Colonic mucosa (tissue), 4 donors: ENCODE measurements at places on chromosomes 12 and 14.

DNA sequence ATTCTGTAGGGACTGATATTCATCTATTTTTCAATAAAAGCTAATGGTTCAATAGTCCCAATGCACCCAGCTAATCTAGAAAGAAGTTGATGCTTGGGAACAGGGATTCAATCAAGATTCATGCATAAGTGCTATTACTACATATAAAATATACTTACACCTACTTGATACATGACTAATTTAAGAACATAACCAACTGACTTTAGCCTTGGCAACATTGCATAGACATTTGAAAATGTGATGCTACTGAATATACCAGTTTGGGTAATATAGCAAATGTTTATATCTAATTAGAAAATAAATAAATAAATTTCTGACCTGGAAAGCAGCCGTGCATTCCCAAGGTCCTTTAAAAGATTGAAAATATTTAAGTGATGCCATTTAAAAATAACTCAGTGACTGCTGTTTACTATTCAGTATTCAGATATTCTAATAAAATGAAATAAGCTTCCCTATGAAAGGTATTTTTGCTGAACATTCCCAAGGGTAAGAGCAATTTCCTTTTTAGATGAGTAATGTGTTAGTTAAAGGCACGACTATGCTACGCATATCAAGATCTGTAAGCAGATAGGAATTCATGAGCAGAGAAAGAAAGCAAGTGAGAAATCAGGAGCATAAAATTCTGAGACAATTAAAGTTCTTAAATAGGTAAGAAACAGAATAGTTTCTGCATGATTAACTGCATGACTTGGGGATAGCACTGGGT, 160.6 kb upstream of the SYT1 start:
- DNase-seq = no peak

GRCh38 chr12:118689793-118690192, 291.5 kb upstream of the SRRM4 start:
- no peak for DNase-seq

DNA sequence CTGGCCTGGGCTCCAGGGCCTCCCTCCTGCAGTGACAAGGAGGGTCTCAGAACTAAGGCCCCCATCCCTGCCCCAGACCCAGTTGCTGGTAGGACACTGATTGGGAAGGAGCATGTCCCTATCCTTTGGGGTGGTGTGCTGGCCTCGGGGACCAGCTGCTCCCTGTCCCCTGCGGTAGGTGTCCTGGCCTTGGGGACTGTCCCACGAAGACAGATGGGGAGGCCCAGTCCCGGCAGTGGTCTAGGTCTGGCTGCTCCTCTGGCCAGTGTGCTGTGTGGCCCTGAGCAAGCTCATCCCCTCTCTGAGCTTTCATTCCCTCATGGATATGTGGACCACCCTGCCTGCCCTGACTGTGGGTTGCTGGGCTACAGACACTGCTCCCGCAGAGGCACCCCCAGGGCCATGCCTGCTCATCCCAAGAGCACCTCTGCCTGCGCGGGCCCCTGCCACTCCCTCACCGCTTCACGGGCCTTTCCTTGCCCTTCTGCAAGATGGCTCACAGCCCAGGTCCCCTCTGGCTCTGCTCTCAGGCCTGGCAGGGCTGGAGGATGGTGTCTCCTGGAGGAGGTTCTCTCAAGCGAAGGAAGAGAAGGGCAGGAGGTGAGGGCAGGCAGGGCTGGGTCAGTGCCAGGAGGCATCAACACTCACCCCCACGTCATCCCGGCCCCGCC, 12.5 kb downstream of the AHNAK2 start:
- DNase-seq = no peak

DNA sequence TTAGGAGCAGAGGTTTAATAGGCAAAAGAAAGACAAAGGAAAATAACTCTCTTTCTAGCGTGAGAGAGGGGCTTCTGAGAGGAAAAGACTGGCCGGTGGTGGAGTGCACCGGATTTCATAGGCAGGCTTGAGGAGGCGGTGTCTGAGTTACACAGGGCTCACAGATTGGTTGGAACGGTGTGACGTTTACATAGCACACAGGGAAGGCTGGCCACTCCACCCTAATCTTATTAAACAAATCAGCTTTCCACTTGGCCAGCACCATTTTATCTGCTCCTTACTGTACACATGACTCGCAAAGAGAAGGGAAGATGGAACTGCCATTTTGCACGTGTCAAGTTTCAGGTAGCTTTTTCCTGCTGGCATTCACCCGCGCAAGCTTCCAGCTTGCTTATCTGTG, 587.7 kb downstream of the RPL10L start:
- no peak for DNase-seq

GRCh38 chr14:23566778-23567185, 809 bp downstream of the AP1G2 start:
- no peak for DNase-seq

GRCh38 chr12:112413855-112414625, 4.6 kb upstream of the RPL6 start:
- DNase-seq = no peak

DNA sequence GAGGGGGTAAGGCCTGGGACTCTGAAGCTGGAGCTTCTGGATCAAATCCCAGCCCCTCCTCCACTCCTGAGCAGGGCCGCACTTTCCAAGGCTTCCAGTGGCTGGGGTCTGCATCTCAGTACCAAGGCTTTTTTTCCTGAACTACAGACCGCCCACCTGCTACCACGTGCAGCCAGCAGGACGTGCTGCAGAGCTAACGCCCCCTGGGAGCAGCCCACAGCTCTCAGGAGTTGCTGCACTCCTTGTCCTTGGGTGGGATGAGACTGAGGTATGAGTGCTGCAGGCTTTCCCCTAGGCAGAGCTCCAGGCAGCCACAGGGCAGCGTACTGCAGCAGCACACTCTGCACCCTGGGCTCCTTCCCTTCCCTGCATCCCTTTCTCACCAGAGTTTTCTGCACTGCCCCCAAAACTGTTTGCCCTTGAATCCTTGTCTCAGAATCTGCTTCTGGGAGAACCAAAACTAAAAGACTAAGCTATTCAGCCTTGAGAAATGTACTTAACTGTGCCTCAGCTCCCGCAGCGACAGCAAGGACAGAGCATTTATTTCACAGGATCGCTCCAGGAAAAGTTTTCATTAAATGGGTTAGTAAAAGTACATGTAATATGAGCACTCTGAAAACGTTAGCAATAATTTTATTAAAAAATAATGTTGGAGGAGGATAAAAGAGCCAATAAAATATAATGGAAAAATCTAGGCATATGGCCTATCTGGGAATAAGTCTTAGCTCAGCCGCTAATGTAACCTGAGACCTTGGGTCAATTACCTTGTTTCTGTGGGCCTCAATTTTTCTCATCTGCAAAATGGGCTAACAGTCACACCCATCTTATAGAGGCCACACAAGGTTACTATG, 25.5 kb downstream of the RBM19 start:
- no peak for DNase-seq

GRCh38 chr12:128705140-128705539, 118.6 kb downstream of the SLC15A4 start:
- DNase-seq = no peak

GRCh38 chr14:60646226-60646818, 3.0 kb downstream of the SIX1 start:
- DNase-seq = no peak

- DNase-seq = no peak
Measured at GRCh38 chr12:24979329-24979728, 30.4 kb upstream of the BCAT1 start.

GRCh38 chr12:26406391-26406790, 211.0 kb downstream of the SSPN start:
- DNase-seq = no peak

- DNase-seq = no peak
Measured at GRCh38 chr14:89164168-89165073, 252.6 kb downstream of the FOXN3 start.

DNA sequence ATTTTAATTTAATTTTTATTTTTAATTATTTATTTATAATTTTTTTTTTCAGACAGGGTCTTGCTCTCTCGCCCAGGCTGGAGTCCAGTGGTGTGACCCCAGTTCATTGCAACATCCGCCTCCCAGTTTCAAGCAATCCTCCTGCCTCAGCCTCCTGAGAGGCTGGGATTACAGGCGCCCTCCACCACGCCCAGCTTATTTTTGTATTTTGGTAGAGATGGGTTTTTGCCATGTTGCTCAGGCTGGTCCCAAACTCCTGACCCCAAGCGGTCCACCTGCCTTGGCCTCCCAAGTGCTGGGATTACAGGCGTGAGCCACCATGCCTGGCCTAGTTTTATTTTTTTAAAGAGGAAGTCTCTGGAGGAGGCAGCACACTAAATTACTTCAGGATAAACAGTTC, 13.7 kb upstream of the PEBP1 start:
- no peak for DNase-seq

DNA sequence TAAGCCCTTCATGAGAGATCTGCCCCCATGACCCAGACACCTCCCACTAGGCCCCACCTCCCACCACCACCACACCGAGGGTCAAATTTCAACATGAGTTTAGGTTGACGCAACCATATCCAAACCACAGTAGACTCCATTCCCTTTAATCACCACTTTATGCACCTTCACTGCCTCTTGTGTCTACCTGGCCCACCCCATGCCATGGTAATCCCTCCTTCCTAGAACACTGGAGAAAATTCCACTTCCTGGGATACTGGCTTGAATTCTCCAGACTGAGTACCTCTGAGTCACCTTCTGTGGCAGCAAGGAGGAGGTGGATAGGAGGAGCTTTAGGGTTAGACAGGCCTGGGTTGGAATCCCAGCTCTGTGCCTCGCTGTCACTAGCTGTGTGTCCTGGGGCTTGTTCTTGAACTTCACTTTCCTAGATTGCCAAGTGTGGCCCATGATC, 26.1 kb upstream of the CIPC start:
- DNase-seq = no peak

- no peak for DNase-seq
Measured at GRCh38 chr12:44358636-44359035, 517.5 kb downstream of the NELL2 start.

GRCh38 chr12:44500423-44500822, 375.7 kb downstream of the NELL2 start:
- DNase-seq = no peak

DNA sequence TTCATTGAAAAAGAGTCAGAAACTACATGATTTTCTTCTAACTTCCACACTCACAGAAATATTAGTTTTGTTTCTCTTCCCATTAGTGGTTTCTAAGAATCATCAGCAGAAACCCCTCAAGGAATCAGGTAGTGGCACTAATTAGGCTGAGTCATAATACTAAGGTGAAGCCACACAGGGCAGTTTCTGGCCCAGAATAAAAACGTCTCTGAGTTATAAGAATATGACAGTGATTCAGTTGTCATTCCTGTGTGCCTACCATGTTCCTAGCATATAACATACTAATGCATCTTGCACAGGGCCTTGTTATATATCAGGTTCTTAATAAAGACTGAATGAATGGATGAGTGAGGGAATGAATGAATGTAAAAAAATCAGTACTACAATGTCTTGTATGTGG, 206.0 kb upstream of the PLEKHG7 start:
- DNase-seq = no peak

- DNase-seq = no peak
Measured at GRCh38 chr12:122126713-122127597, 47.1 kb downstream of the IL31 start.

DNA sequence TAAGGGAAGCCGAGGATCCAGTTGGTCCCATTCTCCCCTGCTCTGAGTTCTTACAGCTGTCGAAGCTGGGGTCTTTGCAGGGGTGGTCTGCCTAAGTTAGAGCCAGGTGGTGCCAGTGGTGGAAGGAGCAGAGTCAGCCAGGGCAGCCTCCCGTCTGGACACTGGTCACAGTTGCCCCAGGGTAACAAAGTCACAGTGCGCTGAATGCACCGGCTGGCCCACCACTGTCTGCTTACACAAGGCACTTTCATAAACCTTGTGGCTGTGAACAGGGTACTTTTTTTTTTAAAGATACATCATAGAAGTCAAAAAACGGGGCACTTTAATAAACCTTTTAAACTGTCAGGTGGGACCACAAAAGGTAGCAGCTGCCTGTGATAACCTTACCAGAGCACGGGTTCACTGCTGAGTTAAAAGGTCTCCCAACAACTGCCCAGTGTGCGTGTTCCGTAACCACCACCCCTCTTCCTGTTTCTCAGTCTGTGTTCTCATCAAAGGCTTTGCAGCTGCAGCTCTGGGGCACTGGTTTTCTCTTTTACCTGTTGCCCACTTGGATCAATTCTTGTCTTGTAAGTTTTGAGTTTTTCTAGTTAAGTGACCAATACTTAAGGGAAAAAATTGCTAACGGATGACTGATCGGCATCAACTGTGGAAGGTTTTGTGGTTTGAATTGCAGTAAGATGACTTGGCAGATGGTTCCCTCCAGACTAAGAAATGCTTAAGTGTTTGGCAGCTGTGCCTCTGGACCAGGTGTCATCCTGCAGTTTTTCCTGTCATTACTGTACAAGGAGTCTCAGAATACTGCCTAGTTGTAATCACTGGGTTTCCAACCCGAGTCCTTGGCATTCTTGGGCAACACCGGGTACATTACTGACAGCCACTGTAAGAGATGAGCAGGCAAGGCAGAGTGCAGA, 55.9 kb downstream of the DYNC1H1 start:
- DNase-seq = no peak

DNA sequence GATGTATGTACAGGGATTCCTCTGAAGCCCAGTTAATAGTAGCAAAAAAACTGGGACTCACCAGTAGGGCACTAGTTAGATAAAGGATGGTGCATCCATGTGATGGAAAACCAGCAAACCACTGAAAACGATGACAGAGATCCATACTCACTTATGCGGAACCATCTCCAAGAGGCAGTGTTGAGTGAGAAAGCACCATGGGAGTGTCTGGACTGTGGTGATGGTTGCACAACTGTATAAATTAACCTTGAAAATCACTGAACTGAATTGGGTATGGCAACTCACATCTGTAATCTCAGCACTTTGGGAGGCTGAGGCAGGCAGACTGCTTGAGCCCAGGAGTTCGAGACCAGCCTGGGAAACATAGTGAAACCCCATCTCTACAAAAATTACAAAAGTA, 53.6 kb upstream of the ZFP36L1 start:
- no peak for DNase-seq

DNA sequence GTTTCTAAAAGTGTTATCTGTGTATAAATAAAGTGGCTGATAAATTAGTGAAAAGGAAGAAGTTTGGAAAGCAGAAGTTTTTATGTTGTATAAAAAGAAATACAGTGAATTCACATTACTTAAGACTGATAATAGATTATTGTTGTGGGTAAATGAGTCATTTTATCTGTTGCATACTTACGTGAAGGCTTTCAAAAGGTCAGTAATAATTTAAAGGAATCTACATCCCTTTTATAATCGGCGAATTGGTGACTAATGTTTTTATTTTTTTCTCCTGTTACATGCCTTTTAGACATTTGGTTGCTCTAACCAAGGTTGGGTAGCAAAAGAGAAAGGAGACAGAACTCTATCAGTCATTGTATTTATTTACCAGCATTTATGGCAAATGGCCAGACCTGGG, 155.9 kb downstream of the SLC41A2 start:
- no peak for DNase-seq
